Spinal cord (tissue), 10 donors: ENCODE measurements at places on chromosomes 7 and 10. TPM values are rescaled to one million over a fixed set of nuclear protein-coding genes. Genes with fewer than 3 reads are reported as not detected.

GRCh38 chr10:13053794-13054462 is 46.0 kb upstream of the OPTN start:
- no peak for DNase-seq

DNA sequence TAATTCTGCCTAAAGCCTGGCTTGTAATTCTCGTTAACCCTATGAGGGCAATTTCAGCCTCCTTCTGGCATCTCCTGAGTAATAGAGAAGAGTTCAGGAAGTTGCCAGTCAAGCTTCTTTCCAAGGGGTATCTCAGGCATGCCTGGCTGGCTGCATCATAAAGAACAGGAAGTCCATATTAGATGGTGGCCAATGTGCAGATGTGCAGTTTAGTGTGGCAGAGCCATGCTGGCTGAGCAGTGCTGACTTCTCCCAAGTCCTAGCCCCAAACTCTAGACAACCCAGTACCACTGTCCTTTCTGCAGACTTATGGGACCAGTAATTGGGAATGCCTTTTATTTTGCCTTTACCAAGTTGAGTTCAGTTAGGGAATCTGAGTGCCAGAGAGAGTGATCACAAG is 517.9 kb downstream of the GALNT17 start:
- DNase-seq: no peak

DNA sequence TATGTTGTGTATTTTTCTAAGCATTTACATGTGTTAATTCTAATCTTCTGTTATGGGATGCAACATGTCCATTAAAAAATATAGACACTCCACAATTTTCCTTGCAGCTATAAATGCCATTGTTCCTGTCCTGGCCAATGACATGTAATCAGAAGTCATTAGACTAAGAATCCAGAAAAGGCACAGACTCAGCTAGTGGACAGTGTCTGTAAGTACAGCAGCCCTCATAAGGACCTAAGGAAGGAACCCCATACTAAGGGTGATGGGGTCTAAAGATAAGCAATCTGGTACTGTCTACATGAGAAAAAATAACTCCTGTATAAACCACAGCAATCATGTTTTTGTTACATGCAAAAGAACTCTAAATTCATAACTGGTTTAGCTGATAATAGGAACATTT is 115.9 kb downstream of the GPR85 start:
- DNase-seq: no peak

DNA sequence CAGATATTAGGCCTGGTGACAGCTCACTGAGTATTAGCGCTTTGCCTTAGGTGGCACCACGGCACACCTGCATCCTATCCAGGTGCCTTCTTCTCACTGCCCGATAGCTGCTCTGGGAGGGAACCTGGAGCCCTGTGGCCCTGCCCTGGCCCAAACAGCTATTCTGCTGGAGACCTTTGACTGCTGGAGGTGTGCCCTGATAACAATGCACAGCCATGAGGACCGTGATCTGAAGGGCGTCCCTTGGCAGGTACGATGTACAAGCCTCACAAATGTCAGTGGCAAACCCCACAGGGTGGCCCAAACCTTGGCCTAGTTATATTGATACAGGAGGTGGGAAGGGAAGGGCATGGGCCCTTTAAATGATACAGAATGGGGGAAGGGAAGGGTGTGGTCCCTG is 259.5 kb downstream of the GRID1 start:
- no peak for DNase-seq

DNA sequence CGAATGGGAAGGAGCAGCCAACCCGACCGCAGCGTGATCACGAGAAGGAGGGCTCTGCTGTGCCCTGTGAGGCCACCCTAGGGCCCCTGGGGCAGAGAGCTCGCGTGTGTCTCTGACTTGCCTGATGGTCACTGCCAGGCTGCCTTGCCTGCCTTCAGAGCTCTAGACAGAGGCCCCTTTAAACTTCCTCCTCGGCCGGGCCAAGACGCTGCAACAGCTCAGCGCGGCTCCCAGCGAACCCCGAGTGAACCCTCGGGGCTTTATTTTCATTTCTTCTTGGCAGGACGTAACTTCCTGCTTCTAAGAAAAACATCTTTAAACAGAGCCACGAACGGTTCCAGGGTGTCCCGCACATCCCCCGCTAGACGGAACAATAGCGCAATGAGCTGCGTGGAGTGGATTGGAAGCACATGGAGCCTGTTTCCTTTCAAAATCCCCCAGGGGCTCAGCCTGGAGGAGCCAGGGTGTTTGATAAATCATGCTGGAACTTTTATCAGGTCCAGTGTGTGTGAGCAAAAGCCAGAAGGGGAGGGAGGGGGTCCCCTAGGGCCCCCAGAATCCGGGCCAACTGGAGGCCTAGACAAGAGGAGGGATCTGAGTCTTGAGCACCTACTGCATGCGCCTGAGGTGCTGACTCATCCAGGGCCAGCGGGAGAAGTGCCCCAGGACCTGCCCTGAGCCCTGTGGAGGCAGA is 134.1 kb upstream of the GDF10 start:
- peak; percentile 74 for DNase-seq

GRCh38 chr7:29987811-29988317 is 1.7 kb downstream of the SCRN1 start:
- peak; percentile 46 for DNase-seq

DNA sequence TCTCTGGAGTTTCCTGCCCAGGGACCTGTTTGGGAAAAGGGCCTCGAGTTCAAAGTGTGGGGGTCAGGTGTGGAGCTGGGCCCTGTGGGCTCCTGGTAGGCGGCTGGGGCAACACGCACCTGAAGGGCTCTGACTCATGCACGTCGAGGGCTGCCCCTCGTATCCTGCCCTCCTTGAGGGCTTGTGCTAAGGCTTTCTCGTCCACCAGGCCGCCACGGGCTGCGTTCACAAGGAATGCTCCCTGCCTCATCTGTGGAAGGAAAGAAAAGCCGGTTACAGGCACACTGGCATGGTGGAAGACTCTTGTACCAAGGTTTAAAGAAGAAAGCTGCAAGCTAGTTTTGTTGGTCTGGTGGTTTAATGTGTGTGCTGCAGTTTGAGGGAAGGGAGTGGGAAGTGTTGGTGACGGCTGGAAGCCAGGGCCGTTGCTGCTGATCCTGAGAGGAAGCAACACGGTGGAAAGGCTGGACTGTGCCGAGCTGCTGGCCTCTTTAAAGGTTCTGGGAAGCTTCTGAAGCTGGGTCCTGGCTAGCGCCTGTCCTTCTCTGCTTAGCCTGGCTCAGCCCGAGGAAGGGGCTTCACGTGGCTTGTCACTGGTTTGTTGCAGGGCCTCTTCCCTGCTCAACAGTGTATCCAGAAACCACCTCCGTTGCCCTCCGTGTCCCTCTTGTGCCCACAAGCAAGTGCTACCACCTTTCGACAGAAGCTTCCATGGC is 52.0 kb downstream of the ZRANB1 start:
- no peak for DNase-seq

CTTNBP2 gene
- 41.7 TPM for polyA plus RNA-seq

DNA sequence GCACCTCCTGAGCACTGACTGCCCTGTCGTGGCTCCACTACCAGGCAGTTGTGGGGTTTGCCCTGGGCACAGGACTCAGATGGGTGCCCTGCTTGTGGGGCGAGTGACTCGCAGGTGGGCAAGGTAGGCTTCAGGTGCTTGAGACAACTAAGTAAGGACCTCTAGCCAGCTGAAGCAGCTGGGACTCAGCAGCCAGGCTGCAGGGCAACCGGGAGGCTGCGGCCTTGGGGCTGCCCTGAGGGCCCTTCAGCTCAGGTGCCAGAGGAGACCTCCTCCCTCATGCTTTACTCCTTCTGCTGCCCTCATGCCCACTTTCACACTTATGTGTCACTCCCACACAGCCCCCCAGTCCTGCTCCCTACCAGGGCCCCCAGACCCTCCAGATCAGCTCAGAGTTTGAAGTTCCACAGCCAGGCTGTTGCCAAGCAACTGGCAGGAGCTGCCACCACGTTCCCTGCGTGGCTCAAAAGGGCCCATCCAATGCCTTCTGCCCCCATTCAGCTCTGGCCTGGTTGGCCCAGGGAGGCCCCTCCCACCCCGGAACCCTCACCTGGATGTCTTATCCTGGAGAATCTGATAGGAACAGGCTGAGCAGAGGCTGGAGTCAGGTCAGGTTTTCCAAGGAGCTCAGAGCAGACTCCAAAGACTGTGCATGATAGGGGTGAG is 10.0 kb downstream of the TLX1 start:
- DNase-seq: no peak

DNA sequence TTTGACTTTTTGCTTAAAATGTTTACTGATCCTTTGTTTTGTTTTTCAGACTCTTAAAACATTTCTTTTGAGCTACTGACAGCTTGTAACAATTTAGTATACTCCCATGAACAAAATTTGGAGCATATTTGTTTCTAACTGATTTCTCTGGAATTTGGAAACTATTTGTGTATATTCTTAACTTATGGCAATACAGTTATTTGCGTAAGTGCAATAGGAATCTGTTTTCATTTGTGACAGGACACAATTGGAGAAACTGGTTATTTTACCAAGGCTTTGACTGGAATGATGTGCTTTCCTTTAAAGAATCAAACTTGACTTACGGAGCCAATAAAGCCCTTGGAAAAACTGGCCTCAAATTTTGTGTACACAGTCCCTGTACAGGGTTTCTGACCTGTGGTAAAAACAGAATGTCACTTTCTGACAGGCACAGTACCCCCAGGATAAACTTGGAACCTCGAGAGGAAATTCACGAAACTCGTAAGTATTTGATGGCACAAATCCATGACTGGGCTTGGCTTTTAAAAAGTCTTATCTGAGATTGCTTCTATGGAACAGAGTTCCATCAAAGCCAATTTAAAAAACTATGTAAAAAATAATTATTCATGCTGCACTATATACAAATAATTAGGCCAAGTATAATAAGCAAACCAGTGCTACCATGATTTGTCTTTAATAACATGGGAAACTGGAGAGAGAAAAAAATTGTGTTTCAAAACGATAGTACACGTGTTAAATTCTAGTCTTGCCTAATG is 70.4 kb downstream of the ST8SIA6 start:
- no peak for DNase-seq

DNA sequence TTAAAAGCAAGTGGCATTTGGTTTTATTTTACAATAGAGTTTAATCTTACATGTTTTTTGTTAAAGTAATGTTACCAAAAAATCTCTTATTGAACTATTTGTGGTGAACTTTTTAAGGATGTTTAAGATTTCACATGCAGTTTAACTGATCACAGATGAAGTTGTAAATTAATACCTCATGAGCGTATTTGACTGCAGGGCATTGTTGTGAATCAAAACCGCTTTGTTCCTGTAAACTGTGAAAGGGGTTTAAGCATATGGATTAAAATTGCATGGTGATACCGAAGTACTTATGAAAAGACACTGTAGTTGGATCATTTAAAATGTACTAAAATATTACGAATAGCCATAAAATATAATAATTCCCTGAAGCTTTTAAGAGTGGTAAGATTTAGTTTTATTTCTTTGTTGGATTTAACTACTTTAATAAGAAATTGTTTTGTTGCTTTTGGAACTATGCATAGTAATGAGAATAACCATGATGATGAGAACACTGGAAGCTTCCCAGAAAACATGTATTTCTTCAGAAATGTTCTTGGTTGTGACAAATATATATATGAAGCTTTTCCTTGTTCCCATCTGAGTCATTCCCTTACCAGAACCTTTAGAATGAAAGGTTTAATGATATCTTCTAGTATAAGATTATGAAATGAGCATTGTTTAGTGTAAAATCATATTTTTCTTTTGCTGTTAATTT is 131.3 kb downstream of the ADK start:
- DNase-seq: no peak

DNA sequence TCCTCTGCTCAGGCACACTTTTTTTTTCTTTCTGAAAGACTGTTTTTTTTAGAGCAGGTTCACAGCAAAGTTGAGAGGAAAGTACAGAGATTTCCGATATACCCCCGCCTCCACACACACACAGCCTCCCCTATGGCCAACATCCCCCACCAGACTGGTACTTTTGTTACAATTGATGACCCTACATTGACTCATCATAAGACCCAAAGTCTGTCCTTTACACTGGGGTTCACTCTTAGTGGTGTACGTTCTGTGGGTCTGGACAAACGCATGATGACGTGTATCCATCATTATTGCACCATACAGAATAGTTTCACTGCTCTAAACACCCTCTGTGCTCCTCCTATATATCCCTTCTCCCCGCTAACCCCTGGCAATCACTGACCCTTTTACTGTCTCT is 107.7 kb downstream of the RBM20 start:
- DNase-seq: no peak

- DNase-seq: no peak
Measured at GRCh38 chr7:48040944-48041652, 5.8 kb downstream of the C7orf57 start.
